ENCODE measurements at places on chromosomes 1 and 21. TPM values are rescaled to one million over a fixed set of nuclear protein-coding genes. Genes with fewer than 3 reads are reported as not detected.

TNFRSF18 gene
- 175 TPM for total RNA-seq

PLD5 gene
- not detected for total RNA-seq

GPR161 gene
- total RNA-seq, result 0.27 TPM

RBP7 gene
- total RNA-seq, result not detected

LCE1E gene
- not detected for total RNA-seq

ARMH1 gene
- 35.7 TPM for total RNA-seq

Data from T-helper 1 cell treated with Interleukin-12 subunit alpha and Interleukin-12 subunit beta and Interleukin-4 antibody, amounts not matched to agents 30 ng/mL and 1 ng/mL, for 36 hours (primary cell).